ENCODE measurements at places on chromosomes 1 and 21.
A peak's percentile ranks its signal among the peaks of the same experiment; 100 is the strongest.

GRCh38 chr1:83620016-83620415 is 378.9 kb downstream of the TTLL7 start:
- DNase-seq, result no peak

GRCh38 chr1:100323419-100324106 is 28.7 kb upstream of the CDC14A start:
- DNase-seq, result no peak

DNA sequence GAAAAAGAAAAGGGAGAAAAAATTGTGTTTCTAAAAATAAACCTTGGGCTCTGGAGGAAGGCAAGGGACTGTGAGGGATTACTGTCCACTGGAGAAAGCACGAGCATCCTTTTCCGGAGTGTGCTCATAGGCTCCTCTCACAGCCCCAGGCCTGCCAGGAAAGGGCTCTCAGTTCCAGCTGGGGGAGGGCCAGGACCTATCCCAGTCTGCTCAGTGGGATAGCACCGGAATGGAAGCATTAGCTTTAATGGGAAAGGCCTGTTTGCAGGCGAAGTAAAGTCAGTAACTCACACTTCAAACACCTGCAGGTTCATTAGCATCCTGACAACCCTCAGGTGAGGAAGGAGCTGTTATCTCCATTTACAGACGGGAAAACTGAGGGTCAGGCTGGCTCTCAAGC is 113.9 kb upstream of the USP24 start:
- DNase-seq, result no peak

- DNase-seq, result no peak
These were observed 172.8 kb upstream of the KCTD3 start for GRCh38 chr1:215394084-215394991.

GRCh38 chr1:198500096-198500495 is 40.4 kb downstream of the ATP6V1G3 start:
- no peak for DNase-seq

- no peak for DNase-seq
These were observed 84.2 kb downstream of the ABCA4 start for GRCh38 chr1:94036730-94037129.

GRCh38 chr21:16363518-16363917 is 633.7 kb downstream of the USP25 start:
- no peak for DNase-seq

GRCh38 chr1:110047463-110047862 is 13.0 kb downstream of the STRIP1 start:
- no peak for DNase-seq

DNA sequence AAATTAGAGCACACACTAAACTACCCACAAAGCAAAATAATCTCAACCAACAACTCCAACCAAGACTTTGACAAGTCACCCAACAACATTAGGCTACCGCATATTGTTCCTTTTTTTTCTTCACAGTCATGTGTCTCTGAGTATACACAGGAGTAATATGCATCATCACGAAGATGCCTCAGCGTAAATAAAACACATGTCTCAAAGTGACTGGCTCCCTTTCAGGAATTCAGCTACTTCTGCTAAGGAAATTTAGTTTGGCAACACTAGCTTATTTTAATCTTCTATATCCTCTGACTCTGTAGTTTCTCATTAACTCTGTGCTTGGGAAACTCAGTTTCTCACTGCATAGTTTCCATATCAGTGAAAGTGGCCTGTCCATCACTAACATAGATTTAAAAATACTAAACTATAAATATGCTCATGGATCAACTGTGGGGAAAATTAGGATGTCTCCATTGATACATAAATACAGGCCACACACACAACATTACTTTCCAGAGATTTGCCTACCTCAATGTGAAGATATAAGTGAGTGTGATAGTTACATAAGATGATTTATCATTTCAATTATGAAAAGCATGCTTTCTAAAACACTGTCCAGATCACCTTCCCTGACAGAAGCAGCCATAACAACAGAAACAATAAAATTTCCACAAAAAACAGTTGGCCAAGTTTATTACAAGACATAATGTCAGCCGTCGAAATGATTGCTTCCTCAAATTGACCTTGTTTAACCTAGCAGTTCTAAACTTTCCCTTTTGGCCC is 113.2 kb downstream of the PTGER3 start:
- no peak for DNase-seq

DNA sequence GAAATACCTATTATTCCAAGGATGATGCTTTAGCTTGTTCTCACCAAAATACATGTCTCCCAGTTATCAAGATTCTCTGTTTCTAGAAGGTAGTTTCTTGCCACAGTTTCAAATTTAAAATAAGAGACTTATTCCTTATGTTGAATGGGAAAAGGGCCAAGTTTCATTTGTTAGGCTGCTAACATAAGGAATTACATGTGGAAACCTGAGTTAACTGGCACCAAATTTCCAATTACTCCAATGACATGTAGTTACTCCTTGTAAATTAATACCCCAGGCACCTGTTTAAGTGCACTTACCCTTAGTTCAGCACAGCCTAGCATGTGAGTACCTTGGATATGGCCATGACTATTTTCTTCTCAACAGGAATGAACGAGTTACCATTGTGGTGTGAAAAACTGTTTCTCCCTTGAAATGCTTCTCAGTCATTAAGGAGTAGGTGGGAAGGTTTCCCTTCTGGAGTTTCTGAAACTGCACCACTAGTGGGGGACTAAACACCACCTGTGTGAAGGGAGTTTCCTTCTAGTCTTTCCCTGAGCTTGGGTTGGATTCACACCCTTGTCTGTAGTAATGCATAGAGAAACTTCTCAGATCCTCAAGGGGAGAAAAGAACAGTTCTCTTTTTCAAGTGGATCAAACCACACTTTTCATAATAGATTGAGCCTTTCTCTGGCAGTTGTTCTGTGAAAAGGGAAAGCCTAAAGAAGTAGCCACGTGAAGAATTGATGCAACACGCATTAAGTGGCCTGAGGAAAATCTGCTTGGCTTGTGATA is 32.3 kb upstream of the LRRC8C start:
- no peak for DNase-seq

- no peak for DNase-seq
These were observed 32.1 kb downstream of the ZMYND12 start for GRCh38 chr1:42423681-42424080.

DNA sequence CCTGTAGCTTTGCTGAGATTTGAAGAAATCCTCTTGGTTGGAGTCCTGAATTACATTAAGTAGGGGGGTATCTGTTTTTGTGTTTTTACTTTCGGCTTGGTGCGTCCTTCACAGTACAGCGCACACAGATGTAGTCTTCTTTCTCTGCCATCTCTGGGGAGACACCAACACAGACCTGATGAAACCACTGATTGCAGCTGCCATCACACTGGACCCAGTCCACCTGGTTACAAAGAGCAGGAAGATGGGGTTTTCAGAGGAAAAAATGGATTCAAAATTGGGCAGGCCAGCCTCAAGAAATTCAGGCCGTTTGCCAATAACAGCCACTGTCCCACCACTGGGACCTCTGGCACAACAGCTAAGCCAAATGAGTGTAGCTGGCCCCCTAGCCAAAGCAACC is 18.7 kb upstream of the SYT2 start:
- DNase-seq, result no peak

- DNase-seq, result peak; percentile 57
These were observed 146.2 kb upstream of the KRTAP19-8 start for GRCh38 chr21:31184459-31184858.

GRCh38 chr21:29506947-29507346 is 208.2 kb downstream of the BACH1 start:
- no peak for DNase-seq

DNA sequence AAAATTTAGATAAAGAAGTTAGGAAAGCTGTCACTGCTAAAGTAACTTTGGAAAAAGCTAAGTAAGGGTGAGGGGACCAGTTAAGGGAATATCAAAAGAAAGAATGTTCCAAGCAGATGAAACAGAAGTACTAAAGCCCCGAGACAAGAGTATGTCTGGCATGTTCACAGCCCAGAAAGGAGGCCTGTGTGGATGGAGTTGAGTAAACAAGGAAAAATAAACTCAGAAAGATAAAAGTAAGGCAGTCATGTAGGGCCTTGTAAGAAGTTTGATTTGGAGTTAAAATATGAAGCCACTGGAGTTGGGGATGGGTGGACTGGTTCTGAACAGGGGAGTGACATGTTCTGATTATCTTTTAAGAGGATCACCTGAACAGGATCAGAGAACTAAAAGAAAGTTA is 177.9 kb downstream of the CDC42BPA start:
- no peak for DNase-seq

DNA sequence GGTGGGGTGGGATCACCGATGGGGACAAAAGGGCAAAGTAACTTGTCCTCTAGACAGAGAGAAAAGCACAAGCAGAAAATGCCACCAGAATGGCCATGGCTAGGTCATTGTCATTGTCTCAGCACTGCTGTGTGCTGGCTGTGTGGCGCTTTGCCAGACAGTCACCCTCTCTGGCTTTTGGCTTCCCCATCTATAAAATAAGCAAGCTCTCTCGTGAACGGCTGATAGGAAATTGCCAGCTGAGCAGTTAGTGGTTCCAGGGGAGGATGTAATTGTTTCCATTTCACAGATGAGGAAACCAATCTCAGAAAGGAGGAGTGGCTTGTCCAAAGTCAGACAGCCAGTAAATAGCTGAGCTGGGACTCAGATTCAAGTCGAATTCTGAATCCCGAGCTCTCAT is 32.5 kb downstream of the PADI2 start:
- DNase-seq, result no peak

- no peak for DNase-seq
These were observed 58.4 kb downstream of the OVGP1 start for GRCh38 chr1:111369177-111369576.

- DNase-seq, result no peak
These were observed 192.7 kb downstream of the VPS13D start for GRCh38 chr1:12422488-12422887.

DNA sequence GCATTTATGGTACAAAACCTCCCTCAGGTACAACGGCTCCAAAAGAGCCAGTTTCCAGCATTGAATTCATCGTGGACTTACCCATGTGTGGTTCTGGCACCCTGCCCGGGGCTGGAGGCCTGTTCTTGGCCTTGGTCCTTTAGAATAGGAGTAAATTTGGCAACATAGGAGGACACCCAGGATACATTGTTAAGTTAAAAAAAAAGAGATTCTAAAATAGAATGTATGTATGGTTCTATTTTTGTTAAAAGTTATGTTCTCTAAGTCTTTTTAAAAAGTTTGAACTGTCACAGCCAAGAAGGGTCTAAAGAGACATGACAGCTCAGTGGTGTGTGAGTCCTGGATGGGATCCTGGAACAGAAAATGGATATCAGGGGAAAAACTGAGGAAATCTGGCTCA is 25.9 kb downstream of the EPHX1 start:
- DNase-seq, result no peak

GRCh38 chr1:158107916-158108315 is 72.8 kb upstream of the CD1D start:
- no peak for DNase-seq

GRCh38 chr21:26471099-26471471 is 102.0 kb downstream of the CYYR1 start:
- no peak for DNase-seq

DNA sequence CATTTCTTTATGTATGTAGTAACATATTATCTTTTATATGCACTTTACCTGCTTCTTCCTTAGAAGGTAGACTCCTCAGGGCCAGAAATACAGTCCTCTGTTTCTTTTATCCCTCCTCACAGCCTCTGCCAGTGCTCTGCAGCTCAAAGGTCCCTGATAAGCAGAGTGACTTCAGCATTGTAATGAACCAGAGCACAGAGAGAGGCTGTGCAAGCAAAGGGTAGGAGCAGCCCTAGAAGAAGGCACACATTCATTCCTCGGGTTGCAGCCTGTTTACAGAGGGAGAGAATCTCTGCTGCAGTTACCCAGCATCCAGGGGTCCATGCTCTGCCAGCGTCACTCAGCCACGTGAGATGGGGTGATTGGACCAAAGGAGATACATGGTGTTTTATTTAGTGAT is 101.1 kb downstream of the RHOU start:
- no peak for DNase-seq

DNA sequence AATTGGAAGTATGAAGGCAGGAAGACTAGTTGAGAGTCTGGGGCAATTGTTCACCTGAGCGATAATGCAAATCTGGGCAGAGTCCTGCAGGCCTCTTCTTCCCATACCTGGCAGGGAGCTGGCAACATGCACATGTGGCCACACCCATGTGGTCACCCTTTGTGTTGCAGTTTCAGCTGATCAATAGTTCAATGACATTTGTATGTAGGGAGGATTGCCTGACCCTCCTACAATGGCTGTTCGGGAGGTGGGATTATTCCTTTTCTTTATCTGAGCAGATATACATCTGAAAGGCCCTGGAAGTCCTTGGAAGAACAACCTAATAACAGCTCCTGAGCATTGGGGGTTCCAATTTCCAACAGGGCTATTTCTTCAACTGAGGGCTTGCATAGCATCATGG is 15.2 kb upstream of the TRIM45 start:
- no peak for DNase-seq

- no peak for DNase-seq
These were observed 40.3 kb downstream of the LAMC2 start for GRCh38 chr1:183226361-183226760.

GRCh38 chr21:45423968-45424853 is 19.2 kb downstream of the COL18A1 start:
- DNase-seq, result no peak

GRCh38 chr21:28099001-28099705 is 893.5 kb downstream of the LTN1 start:
- DNase-seq, result no peak

GRCh38 chr1:116374353-116375147 is 1.5 kb downstream of the ATP1A1 start:
- DNase-seq, result no peak

GRCh38 chr1:59404796-59405195 is 107.9 kb downstream of the FGGY start:
- no peak for DNase-seq

- no peak for DNase-seq
These were observed 6.8 kb upstream of the UTP25 start for GRCh38 chr1:209820986-209821385.

DNA sequence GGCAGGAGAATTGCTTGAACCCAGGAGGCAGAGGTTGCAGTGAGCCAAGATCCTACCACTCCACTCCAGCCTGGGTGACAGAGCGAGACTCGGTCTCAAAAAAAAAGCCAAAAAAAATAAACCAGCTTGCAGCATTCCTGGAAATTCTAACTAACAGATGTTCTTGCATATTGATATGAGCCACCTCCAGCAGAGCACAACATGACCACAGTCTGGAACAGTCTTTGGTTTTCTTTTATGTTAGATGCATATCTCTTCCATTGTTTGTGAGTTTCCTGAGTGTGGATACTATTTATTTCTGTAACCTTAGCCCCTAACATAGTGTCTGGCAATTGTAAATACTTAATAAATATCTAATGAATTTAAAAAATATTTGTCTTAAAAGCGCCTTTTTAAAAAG is 23.9 kb downstream of the IFNAR1 start:
- DNase-seq, result no peak

DNA sequence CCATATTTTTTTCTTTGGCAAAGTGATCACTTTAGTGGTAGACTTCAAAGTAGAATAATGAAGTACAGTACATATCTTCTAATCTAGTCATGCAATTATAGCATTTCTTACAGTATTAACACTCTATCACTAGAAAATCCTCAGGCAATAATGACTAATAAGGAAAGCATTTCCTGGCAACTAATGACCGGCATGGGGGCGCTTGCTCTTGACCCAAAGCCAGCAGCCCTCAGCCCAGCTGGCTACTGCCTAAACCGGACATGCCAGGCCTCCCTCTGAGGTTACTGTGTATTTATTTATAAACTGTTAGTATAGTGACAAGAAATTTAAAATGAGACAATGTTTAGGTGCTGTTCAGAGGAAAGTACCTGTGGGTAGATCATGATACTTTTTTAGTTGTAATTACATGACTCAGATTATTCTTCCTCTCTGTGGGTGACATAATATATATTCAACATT is 633.8 kb downstream of the PTPRC start:
- no peak for DNase-seq

Data from activated CD4-positive, alpha-beta T cell treated with anti-CD3 and anti-CD28 coated beads for 1 hour (primary cell).